ENCODE measurements at places on chromosomes 7 and 10.

GRCh38 chr7:44167920-44168319, 21.3 kb downstream of the GCK start:
- DNase-seq: no peak

- no peak for DNase-seq
Observed at GRCh38 chr7:36863901-36864701, 139.8 kb upstream of the AOAH start.

DNA sequence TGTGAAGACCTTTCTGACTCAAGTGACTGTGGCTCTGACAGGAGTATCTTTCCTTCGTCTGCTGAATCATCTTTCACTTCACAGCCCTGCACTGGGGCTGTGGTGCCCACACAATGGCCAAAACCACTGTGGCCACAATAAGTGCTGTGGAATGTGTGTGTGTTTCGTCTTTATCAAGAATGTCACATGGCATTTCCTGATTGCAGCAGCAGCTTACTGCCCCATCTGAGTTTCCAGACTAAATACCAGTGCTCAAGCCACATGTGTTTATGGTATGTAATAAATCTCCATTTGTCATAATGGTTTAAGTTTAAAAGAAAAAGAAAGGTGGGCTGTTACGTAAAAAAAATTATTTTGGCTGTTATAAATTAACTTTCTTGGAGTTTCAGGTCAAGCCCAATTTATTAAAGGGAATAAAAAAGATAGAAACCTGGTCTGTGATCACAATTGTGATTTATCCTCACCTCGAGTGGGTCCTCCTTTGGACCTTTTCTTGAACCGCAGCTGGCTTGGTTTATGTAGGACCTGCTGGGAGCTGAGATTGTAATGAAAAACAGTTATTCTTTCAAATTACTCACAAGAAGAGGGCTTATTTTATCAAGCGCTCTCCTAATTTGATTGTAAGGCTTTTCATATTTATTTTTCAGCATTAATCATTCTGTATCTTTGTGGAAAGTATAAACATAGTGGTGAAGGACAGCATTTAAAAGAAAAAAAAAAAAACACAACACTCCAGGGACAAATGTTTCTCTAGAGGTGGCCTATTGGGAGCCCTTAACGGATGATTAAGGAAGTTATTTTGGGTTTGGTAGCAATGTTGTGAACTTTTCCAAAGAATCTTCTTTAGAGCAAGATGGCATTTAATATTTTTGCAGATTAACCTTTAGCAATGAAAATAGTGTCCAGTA, 116.2 kb downstream of the LRMDA start:
- DNase-seq: peak; percentile 86

DNA sequence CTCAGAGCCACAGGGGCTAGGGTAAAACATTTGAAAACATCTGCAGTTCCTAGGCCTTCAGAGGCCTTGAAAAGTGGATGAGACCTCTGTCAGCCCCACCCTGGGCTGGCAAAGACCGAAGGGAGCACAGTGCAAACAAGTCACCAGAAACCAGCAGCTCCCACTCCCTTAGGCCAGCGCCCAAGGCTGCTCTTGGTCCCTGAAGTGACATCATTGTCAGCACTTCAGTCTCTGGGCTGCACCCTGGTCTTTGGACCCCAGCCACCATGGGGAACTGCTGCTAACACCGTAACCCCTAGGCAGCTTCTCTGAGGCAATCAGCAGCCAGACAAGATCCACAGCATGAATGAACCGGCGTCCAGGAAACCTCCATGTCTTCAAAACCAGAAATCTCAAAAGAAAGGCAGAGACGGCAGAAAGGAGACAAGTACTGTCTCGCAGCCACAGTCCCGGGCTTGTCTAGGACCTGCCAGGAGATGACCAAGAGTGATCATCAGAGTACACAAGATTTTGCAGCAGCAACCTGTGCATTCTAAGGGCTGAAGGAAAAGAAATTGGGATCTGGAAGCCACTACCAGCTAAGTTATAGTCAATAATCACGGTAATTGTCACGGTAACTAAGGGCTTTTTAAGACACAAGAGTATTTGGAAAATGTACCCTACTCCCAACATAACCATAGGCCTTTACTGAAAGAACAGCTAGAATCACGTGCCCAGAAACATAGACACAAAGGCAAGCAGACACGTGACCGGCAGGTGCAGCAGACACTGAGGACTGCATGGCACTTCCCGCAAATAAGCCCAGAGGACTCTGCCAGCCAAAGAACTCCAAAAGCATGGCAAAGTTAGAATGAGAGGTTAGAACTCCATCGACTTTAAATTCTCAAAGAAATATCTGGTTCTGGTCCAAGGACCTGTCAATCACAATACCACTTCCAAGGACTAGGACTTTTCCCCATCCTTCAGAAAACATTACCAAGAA, 23.3 kb downstream of the CPXM2 start:
- DNase-seq: no peak

- peak; percentile 91 for DNase-seq
Observed at GRCh38 chr7:25014756-25015155, 34.8 kb upstream of the OSBPL3 start.

- peak; percentile 67 for DNase-seq
Observed at GRCh38 chr10:18238870-18239485, 98.8 kb downstream of the CACNB2 start.

- DNase-seq: no peak
Observed at GRCh38 chr7:151135525-151135845, 32.0 kb downstream of the GBX1 start.

DNA sequence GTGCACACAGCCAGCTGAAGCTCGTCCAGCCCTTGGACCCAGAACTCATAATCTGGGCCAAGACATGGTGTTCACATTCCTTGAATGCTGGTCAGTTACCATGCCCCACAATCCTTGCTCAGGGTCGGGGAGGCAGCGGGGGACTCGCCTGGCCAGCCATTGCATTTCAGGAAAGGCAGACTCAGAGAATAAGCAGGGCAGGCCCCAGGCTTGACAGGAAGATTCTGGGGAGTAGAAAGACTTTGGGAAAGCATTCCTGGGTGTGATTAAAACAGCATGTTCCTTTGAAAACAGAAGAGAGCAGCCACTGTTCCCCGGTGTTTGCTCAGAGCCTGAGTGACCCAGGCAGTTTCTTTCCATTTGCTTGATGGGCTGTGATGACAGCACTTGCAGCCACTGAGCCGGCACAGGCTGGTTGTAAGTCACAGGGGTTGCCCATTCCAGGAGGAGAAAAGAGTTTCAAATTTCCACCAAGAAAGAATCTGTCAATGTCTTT, 473.7 kb downstream of the TYW1 start:
- DNase-seq: no peak

DNA sequence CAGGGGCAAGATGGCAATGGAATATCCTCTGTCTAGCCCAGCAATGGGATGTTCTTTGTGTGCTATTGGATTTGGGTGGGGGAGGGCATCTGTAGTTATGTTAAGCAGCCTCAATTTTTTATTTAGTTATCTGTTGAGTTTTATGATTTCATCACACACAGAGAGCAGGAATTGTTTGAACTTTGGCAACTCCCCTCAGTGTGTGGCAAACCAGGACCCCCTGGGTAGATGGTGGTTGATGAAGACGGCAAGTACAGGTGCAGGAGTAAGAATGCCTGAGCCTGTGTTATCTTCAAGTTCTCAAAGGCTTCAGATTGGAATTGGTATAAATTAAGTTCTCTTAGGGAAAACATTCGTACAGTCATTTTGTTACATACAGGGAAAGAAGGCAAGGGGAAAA, 142.4 kb upstream of the SAMD8 start:
- DNase-seq: no peak

- no peak for DNase-seq
Observed at GRCh38 chr7:116614499-116615262, 57.3 kb upstream of the MET start.

- no peak for DNase-seq
Observed at GRCh38 chr10:19421674-19422073, 373.1 kb downstream of the MALRD1 start.

DNA sequence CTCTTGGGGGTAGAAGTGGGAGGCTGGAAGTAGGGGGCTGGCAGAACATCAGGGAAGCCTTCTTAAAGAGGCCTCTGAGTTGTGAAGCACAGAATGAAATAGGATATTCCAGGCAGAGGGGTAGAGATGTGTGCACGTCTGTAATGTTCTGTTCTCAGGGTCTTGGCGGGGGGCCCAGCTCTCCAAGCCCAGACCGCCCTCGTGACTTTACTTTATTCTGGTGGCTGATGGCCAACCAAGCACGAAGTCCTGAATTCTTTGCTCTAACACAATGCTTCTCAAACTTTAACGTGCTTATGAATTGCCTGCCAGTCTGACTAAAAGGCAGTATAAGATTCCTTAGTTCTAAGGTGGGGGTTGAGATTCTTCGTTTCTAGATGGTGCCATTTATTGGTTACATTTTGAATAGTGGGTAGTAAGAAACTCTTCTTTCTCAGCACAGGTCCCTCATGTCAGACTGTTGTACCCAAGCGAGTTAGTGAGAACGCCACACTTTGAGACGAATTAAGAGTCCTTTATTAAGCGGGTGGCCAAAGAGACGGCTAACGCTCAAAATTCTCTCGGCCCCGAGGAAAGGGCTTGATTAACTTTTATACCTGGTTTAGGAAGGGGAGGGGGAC, 8.2 kb downstream of the PRXL2A start:
- DNase-seq: peak; percentile 66

- DNase-seq: no peak
Observed at GRCh38 chr7:149196151-149196704, 882 bp downstream of the ZNF282 start.

DNA sequence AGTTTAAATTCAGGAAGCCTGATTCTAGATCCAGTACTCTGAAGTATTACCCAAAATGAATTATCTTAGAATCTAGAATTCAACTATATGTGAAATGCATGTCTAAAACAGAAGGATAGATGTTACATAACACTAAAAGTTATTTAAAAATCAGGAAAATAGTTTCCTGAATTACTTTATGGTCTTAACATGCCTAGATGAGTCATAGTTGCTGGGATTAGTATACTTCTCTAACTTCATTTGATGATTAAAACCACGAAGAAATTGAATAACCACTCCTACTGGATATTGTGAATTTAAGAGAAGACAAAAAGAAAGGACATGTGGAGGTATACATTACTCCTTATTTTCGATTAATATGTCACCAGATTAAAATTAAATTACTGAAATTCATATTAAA, 65.5 kb downstream of the ATAD1 start:
- no peak for DNase-seq

GRCh38 chr7:6172224-6172909, 100.1 kb downstream of the CYTH3 start:
- no peak for DNase-seq

DNA sequence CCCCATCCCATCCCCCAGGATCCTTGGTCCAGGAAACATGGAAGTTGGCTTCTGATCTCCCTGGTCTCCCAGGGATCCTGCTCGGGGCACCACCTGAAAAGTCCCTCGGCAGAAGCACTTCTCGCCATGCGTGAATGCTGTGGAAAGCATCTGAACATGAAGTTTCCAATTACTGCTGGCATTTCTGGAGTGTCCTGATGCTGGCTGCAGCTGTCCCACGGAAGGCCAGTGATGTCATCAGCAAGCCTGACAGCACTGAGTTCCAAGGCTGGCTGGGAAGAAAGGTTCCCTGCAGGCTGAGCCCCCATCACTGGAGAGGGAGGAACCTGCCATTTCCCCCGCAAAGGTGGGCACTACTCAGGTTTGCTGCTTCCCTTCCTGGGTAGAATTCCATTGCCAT, 71.4 kb downstream of the KCNMA1 start:
- no peak for DNase-seq

- DNase-seq: peak; percentile 69
Observed at GRCh38 chr7:44958645-44959344, 20.0 kb downstream of the MYO1G start.

DNA sequence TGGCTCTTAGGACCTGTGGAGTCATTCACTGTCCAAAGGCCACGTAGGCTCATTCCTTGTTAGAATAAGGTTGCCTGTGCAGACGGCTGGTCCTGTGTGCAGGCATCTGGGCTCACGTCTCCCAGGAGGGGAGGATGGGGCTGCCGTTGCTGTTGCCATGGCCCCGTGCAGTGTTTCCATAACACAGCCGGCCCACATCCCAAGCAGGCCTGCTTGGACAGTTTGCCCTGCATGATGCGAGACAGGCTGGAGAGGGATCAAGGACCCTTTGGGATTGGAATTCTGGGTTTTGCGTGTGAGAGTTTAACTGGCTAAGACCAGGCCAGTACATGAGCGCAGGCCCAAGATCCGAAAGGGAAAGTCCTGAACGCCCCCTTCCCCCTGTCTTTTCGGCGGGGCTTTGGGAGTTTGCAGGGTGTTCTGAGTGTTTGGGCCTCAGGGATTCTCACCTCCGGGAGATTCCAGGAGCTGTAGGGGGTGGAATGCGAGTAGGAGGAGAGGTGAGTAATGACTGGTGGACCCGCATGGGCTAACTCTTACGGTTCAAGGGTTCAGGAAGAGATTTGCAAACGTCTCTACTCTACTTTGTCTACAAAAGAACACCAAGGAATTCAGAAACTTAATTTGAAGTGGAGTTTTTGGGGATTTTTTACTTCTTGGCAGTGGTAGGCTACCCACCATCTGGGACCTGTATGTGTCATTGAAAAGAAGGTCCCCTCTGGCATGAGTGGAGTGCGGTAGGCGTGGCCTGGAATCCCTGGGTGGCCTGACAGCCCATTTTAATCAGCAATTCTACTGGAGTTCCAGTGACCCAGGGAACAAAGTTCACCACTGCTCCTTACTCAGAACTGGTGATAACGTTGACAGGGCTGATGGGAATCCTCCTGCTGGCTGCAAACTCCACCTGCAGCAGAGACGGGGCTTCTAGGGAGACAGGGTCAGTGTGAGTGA, 125.4 kb downstream of the ITIH5 start:
- no peak for DNase-seq

Measured in fibroblast of gingiva (primary cell).